ENCODE measurements at places on chromosomes 4 and X.

- DNase-seq, result no peak
Observed at GRCh38 chr4:26493461-26493860, 3.2 kb upstream of the CCKAR start.

GRCh38 chr4:119728692-119729593, 100.3 kb upstream of the PDE5A start:
- no peak for DNase-seq

GRCh38 chr4:140103676-140104075, 50.3 kb downstream of the MAML3 start:
- DNase-seq, result peak; percentile 45

DNA sequence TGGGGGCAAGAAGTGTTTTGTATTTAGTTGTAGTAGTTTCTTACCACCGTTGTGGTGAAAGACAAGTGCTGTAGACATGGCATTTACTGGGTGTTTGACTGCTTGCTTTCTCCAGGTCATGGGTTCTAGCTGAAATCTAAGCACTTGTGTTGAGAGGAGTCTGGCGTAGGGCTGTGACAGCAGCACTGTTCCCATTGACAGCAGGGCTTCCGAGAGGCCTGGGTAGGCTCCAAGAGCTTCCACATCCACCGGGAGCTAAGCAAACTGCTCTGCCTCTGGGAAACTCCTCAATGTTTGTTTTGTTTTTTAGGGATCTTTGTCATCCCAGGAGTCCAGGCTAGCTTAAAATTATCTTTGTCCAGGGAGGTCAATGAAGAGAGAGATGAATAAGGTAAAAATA, 44.3 kb downstream of the BMPR1B start:
- DNase-seq, result no peak

- DNase-seq, result no peak
Observed at GRCh38 chr4:149173241-149174013, 642.2 kb downstream of the IQCM start.

GRCh38 chr4:17092736-17093437, 194.4 kb upstream of the LDB2 start:
- DNase-seq, result no peak

All from CD4-positive, alpha-beta T cell treated with Interferon gamma for 1 hour (primary cell).